ENCODE measurements at places on chromosomes 7 and 10. TPM values are rescaled to one million over a fixed set of nuclear protein-coding genes. Genes with fewer than 3 reads are reported as not detected.

DNA sequence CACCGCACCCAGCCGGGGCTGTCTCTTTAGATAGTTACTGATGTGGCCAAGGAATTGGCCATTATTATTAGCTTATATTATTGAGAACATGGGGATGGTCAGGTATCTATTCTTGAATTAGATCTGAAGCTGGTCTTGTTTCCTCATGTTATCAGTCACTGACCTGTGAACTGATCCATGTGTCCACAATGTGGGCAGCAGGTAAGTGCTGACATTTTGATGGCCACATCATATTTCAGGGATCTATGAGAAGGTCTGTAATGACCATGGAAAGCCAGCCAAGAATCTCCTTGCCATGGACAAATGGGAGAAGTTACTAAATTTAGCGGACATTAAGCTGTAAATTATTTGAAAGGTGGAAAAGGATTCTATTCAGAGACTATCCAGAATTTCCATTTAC is 61.4 kb downstream of the GBF1 start:
- DNase-seq: no peak

- DNase-seq: no peak
These were observed 70.0 kb upstream of the PHYHIPL start for GRCh38 chr10:59106441-59106840.

DNA sequence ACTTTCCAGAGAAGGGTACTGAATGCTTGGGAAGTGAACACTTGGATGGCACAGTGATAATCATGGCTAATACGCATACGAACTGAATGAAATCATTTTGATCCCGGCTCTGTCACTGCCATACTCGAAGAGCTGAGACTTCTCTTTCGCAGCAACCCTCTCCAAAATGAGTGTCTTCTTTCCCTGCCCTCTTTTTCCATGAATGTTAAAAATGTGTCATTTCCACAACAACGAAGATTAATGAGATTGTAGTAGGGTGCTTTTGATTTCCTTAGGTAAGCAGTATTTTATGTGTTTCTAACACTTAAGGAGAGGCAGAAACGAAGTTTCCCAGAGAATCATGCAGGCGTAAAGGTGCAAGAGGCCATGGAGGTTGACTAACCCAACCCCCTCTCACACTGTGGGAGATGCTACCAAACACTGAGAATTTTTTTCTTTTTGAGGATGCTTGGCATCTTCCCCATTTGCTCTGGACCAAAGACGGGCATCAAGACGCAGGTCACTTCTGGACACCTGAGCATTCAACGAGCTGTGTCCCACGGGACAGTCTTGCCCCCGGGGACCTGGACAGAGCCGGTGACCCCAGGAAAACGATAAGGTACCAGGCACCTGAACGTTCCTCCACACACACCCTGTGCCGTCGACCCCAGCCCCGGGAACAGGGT is 823 bp downstream of the COPG2 start:
- no peak for DNase-seq

GRCh38 chr10:77622889-77623291 is 14.7 kb downstream of the KCNMA1 start:
- DNase-seq: peak; percentile 59

DNA sequence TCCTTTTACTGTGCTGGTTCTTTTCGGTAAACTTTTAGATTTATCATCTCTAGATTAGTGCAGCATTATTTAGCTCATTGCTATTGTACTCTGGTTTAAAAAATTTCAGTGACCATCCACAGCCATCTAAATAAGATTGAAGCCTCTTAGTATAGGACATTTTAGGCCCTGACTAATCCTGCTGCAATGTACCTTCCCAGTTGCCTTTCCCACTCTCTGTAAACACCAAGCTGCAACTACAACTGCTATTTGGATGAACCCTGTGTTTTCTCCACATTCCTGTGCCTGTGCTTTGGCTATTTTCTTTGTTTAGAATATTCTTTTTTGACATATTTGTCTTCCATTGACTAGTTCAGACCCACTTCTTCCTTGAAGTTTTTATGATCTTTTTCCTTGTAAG is 314.6 kb downstream of the AUTS2 start:
- DNase-seq: no peak

DNA sequence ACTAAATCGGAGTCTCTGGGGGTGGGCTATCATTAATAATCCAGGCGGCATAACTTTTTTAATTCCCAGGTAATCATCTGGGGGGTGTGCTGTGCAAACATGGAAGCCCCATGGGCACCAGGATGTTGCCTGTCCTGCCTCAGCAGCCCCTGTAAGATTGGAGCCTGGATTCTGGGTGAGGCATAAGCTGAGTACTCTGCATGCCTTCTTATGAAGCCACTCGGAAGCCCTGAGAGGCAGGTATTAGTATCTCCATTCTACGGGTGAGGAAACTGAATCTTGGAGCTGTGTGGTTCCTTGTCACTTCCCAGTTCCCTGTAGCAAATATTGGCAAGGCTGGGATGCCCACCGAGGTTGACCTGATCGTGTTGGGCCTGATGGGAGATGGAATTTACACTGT is 7.4 kb upstream of the OPN4 start:
- no peak for DNase-seq

- no peak for DNase-seq
These were observed 59.8 kb downstream of the ENTPD1 start for GRCh38 chr10:95815701-95816240.

DNA sequence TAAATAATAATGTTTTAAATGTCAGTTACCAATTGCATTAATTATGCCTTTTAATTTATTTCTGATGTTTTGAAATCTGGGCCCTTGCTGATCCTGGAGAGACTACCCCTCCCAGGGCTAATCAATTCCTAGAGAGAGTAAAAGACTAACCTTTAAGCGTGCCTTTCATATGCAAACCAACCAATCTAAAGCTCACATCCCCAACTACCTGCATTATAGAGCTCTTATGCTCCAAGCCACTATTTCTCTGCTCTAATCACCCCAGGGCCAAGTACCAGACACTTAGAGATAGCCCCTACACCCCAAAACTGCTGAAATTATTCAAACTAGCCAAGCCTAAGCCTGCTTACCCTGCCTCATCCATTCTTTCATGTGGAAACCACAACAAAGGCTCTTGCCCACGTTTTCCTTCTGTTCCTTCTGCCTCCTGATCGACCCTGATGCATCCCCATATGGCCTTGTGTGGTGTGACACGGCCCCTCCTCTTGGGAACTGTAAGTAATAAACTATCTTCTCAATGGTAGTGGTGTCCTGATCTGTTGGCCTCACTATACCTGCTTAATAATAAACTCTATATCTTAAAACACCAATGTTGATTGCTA is 97.7 kb downstream of the HIBADH start:
- DNase-seq: no peak

DNA sequence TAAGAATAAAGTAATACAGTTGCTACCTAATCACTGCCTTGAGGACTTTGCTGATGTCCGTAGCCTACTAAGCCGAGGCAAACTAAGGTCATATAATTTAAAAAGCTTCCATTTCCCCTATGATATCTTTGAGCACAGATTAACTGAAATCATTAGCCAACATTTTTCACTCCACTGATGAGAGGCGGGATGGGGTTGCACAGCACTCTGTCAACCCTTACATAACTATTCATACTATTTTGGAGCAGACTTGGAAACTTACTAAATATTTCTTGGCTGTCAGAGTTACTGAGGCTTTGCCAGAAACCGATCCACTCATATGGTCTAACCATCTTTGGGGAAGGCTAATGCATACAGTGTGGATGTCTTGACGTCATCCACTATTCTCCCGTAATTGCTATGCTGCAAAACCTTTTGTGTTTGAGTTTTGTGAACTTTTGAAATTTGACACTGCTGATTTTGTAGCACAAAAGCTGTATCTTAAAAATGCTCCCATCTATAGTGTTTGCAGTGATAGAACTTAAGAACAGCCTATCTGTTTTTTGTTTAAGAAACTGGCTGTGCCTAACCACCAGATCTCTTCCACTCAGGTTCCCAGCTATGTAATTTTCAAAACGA is 248.7 kb downstream of the TSPAN12 start:
- no peak for DNase-seq

DNA sequence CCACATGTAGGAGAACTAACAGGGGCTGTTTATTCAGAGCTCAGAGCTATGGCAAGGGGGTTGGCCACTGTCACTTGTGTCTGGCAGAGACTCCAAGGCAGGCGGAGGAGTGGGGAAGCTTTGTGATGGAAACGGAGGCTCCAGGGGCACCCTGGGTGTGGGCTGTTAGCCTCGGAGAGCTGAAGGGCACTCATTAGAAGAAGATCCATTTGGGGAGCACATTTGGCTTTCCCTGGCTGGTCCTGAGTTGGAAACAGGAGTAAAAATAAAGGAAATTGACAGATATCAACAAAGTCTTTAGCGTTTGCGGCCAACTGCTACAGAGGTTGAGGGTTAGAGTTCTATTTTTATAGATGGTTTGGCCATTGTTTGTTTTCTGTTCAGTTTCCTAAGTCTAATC is 288.3 kb upstream of the MKI67 start:
- no peak for DNase-seq

DNA sequence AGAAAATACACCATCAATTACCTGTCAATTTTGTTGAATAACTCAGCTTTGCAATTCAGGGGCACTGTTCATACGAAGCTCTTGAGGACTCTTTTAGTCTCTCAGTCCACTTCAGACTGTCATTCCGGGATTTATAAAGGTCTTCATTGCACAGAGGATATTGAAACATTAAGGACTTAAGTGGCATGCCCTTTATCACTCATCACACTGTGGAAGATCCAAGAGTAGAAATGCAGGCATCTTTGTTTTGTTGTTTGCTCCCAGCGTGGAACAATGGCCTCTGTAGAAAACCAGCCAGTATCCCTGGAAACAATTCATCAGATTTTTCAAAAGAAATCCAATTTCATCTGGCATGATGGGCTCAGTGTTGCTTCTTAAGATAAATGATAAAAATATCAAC is 66.3 kb upstream of the LRGUK start:
- no peak for DNase-seq

- no peak for DNase-seq
These were observed 8.8 kb downstream of the PDGFA start for GRCh38 chr7:510782-511281.

GRCh38 chr10:123651421-123652047 is 14.6 kb upstream of the GPR26 start:
- DNase-seq: no peak

DNA sequence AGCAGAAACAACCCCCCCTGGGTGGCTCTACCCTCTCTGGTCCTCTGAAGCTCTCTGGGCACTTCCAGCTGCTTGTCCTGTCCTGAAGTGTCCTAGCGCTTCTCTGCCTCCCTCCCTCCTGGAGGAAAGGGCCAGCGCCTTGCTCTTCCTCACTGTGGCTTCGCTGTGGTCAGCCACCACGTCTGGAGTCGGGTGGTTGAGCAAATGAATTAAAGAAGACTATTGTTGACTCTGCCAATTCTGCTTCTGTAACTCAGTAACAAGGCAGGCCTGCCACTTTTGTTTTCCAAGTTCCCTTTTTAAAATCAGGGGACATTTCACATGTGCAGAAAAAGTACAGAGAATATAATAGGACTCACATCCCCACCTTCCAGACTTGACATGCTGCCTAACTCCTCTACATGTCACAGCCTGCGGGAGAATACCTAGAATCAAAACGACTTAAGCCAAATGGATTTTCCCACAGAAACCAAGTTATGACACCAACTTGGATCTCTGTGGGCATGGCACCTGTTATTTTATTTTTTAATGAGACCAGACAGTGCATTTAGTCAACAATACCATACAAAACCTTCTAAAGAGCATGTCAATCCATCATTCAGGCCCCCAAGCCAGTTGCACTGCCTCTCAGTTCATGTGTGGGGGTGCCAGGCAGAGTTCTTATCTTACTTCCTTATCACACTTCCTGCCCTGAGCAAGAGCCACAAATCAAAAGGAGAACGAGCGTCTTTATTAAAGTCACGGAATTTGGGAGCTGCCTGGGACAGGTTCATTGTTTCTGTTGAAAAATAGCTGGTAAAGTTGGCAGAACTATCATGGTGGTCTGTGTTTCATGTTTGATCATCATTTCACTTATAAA is 6.8 kb downstream of the FFAR4 start:
- no peak for DNase-seq

GRCh38 chr10:90413196-90413595 is 444.6 kb downstream of the HTR7 start:
- no peak for DNase-seq

The GRM3 gene
- not detected for total RNA-seq

The SLC29A3 gene
- 10.8 TPM for total RNA-seq

The TAS2R5 gene
- 1.9 TPM for total RNA-seq

The MUC12 gene
- total RNA-seq: 0.27 TPM

The ZWINT gene
- total RNA-seq: 11.3 TPM
